ENCODE measurements at places on chromosomes 12 and 14.
A peak's percentile ranks its signal among the peaks of the same experiment; 100 is the strongest.

- peak; percentile 56 for DNase-seq
Observed at GRCh38 chr12:9750276-9751203, 10.2 kb downstream of the CD69 start.

- DNase-seq, result no peak
Observed at GRCh38 chr12:82663893-82664292, 22.8 kb upstream of the TMTC2 start.

DNA sequence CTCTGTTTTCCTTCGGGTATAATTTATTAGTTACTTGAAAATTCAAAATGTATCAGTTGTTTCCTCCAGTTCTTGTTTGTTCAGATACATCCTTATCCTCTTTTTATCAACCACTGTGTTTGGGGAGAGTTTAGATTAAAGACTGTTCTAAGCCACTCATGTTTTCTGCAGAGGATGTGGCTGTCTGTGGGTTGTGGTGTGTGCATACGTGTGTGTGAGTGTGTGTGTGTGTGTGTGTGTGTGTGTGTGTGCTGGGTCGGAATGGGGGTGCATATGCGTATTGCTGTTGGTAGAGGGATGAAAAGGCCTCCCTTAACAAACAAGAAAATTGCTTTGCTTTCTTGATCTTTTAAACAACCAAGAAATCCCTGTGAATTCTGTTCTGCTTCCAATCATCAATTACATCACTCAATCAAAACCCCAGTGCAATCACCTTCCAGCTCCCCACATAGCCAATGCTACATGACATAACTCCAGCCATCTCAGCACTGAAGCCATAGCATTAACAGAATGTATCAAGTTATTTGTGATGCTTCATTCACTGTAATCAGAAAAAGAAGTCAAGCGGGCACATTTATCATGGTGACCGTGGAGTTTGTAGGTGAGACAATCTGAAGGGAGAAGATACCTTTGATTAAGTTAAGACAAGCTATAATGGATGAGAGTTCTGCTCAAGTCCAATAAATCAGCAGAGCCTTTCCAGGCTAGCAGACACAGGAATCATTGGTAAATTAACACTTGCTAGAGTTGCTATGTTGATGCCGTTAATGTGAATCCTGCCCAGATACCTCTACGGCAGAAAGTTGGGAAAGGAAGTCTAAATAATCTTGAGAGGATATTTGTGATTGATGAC is 131.9 kb downstream of the RMST start:
- no peak for DNase-seq

DNA sequence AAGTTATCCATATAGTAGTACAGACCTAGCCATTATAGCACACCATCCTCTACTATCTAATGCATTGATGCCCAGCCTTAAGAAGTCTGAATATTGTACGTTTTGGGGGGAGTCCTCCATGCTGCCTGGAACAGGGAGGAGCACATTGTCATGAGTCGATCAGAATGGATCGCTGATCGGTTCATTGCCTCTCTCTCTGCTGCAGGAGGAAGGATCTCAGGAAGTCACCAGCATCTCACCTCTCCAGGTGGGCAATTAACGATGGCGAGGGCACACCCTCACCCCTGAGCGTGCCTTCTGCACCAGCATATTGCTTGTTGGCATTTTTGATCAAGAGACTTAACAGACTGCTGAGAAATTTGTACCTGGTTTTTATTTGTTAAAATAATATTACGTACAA is 11.5 kb downstream of the CCND2 start:
- DNase-seq, result no peak

- DNase-seq, result no peak
Observed at GRCh38 chr12:49017891-49018260, 700 bp downstream of the PRKAG1 start.

DNA sequence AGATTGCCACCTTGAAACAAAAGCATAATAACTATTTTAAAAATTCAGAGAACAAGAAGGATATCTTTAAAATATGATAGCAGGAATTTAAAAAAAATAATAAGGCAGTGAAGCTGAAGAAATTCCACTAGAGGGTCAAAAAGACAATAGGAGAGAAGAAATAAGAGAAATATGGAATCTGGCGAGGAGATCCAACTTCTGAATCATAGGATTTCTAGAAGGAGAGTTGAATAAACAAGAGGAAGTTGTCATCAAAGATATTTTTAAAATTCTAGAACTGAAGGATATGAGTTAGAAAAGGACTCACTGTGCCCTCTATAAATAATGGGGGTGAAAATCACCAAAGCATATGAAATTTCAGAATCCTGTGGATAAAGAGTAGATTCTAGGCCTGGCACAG is 26.8 kb upstream of the TOMM20L start:
- no peak for DNase-seq

- no peak for DNase-seq
Observed at GRCh38 chr12:118015944-118016343, 559 bp upstream of the RFC5 start.

GRCh38 chr14:104864267-104865080 is 594 bp upstream of the CEP170B start:
- DNase-seq, result peak; percentile 28

DNA sequence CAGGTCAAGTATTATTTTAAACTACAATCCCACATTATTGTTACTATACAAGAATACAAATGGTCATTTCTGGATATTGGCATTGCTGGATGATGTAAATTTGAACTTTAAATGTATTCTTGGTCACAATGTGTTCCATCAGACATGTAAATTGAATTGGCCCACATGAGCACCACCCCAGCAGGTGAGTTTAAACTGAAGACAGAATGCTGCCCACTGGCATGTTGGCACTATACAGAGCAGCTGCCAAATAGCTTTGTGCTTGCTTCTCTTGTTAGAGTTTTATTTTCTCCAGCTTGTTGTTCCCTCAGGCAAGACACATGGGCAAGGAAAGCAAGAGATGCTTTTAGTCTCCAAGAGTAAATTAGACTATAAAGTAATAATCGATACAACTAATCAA is 98.6 kb downstream of the C12orf50 start:
- no peak for DNase-seq

DNA sequence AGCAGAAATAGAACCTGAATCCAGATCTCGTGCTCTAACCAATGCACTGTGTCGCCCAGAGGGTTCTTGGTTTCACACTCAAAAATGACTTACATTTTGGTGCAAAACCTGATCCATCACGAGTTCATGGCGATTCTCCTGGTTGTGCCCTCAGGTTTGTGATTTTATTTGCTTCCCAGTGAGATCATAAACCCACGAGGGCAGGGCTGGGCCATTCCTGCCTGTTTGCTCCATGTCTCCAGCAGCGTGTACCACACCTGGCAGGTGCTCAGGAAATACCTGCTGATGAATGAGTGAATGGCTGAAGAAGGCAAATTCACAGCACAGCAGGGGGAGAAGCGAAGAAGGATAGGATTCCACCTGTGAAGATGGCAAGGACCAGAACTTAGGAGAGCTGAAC is 9.4 kb downstream of the ACACB start:
- no peak for DNase-seq

DNA sequence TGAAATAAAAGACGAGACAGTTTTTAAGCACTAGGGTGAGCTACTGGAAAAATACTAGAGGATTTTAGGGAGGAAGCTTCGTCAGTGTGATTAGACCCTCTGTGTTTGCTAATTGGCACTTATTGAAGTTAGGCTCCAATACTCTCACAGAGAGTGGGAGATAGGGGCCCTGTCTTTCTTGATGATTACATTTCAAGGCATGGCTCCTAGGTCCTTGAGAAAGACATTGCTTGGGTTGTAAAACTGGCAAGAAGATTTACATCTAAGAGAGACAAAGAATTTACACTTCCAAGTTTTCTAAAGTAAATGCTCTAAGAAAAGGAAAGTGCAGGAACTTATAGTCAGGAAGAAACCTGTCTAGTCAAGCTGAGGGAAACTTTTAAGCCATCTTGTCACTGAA is 183.2 kb downstream of the C12orf50 start:
- DNase-seq, result no peak

DNA sequence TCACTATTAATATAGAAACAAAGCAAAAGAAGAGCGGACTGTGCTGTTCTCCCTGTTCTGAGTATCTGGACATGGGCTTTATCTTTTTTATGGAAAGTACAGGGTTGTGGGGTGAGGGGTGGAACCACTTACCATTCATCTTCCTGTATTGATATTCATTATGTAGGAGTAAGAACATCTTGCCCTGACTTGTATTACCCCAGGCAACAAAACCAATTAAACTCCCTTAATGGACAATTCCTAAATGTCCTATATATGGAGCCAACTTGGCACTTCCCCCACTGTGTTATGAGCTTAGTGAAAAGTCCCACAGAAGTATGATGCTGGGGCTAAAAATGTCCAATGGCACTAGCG is 139.9 kb upstream of the KRR1 start:
- DNase-seq, result no peak

DNA sequence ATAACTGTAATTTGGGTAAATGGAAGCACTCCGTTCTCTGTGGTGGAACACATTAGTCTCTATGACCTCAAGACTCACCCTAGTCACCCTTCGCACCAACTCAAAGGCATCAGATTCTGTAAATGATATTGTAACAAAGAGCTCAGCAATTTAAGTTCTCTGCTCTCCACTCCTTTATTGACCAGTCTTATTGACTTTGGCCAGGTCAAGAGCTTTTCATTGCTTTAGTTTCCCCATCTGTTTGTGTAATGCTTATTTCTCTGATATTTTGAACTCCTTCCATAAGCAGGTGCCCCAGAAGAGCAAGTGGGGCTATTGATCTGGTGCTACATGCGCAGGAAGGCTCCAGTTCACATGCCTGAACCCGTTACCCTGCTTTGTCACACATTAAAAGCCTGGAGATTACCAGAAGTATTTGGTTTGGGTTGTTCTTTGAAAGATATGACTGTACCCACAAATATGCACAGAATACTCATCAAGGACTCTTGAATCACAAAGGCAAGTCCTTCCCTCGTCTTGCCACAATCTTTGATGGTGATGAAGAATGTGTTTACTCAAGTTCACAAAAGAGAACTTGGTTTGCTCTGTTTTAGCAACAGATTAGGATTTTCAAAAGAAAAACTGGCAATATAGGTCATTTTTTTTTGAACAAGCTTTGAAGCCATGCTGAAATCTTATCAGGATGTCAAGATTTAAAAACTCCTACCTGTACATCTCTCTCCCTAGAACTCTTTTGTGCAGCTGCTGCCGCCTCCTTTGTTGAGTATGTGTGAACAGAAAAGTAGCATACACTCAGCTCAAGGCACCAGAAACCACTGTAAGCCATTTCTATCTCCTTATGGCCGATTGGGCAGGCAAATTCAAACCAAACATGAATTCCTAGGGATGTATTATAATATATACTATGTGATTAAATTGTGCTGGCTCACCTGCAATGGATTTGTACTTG is 193.9 kb downstream of the BCAT1 start:
- DNase-seq, result no peak

DNA sequence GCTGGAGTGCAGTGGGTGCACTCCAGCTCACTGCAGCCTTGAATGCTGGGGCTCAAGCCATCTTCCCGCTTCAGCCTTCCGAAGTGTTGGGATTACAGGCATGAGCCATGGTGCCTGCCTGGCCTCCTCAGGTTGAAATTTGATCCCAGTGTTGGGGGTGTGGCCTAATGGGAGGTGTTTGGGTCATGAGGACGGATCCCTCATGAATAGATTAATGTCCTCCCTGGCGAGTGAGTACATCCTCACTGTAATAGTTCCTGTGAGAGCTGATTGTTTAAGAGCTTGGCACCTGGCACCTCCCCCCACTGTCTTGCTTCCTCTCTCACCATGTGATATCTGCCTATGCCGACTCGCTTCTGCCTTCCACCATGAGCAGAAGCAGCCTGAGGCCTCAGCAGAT is 84.7 kb downstream of the TSPAN9 start:
- DNase-seq, result no peak

DNA sequence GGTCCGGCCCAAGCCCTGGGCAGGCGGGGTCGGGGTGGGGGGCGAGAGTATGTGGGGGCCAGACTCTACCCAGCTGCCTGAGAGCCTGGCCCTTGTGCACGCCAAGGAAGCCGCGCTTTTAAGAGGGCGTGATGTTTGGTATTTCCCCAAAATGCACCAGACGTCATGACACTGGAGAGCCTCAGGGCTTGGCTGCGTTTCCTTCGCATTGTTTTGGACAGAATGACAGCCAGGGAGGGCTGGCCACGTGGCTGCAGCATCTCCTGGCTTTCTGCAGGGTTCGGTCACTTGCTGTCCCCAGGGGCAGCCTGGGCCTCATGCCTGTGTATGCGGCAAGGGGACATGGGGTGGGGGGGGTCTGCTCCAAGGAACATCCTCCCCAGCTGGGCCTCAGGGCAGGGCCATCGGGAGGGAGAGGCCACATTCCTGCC is 16.1 kb upstream of the NUDT14 start:
- DNase-seq, result peak; percentile 31

DNA sequence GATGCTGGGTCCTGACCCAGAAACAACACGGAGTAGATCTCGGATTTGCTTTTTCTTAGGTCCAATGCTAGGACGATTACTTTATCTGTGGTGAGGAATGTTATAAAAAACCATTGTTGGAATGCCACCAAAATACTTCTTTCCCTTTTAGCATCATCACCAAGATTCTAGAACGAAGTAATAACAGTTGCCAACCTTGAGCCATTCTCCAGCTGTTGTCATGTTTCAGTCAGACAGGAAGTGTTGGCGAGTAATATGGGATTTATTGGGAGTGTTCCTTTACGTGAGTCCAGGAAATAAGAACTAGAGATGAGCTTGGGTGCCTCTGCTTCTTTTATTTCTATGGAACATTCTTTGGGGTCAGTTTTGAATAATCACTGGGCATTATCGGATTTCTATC is 892.9 kb downstream of the DIO2 start:
- no peak for DNase-seq

- no peak for DNase-seq
Observed at GRCh38 chr14:75717729-75718128, 56.7 kb downstream of the TTLL5 start.

DNA sequence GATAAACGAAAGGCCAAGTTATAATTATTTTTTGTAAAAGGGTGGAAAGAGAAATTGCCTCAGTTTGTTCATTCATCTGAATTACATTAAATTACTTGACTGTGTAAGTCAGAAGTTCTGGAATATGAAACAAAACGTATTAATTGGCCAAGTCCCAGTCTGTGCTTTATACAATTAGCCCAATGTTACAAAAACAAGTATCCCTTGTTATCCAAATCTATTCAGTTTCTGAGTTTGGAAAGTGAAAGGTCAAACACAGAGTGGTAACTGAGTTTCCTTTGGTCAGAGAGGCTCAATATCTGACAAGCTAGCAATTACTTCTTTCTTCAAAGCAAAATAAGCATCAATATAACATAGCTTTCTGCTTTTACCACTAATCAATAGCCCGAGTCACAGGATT is 62.6 kb downstream of the SPPL3 start:
- DNase-seq, result no peak

DNA sequence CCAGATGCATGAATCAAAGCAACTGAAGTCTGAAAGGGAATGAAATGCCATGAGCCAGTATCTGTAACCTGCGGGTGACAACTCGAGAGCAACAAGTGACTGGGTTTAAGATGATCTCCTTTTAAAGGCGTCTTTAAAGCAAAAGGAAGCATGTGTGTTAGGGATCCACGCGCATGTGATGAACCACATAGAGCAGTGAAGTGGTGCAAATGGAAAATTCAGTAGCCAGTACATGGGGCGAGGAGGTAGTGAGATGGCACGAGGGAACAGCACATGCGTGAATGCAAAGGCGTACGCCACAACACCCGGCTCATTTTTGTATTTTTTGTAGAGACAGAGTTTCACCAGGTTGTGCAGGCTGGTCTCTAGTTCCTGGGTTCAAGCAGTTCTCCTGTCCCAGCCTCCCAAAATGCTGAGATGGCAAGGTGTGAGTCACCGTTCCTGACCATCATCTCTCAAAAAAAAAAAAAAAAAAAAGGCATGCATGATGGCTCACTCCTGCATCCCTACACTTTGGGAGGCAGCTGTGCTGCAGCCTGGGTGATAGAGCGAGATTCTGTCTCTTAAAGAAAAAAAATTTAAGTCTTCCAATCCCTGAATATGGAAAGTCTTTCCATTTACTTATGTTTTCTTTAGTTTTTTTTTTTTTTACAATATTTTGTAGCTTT is 24.6 kb upstream of the BCL7A start:
- no peak for DNase-seq

Measured in right lung (tissue), 10 donors.